ENCODE measurements at places on chromosomes 1 and 21.

- H3K27me3 ChIP-seq, result no peaks in the 10 kb centered on the region
- no peak overlapping the region for H3K4me3 ChIP-seq
- DNase-seq, result no peak
These were observed 87.7 kb downstream of the MAN1C1 start for GRCh38 chr1:25704267-25704691.

GRCh38 chr1:178716111-178716510 lies 8.9 kb upstream of the RALGPS2 start:
- H3K4me1 ChIP-seq, result no peaks in the 10 kb centered on the region
- no peak for DNase-seq
- H3K4me3 ChIP-seq, result no peak overlapping the region
- H3K27me3 ChIP-seq, result no peaks in the 10 kb centered on the region
- no peak overlapping the region for H3K27ac ChIP-seq
- no peaks in the 10 kb centered on the region for H3K36me3 ChIP-seq

- H3K27ac ChIP-seq, result no peak overlapping the region
- H3K4me3 ChIP-seq, result no peak overlapping the region
- H3K4me1 ChIP-seq, result no peaks in the 10 kb centered on the region
- no peaks in the 10 kb centered on the region for H3K27me3 ChIP-seq
These were observed 36.7 kb downstream of the AJAP1 start for GRCh38 chr1:4690951-4691675.

DNA sequence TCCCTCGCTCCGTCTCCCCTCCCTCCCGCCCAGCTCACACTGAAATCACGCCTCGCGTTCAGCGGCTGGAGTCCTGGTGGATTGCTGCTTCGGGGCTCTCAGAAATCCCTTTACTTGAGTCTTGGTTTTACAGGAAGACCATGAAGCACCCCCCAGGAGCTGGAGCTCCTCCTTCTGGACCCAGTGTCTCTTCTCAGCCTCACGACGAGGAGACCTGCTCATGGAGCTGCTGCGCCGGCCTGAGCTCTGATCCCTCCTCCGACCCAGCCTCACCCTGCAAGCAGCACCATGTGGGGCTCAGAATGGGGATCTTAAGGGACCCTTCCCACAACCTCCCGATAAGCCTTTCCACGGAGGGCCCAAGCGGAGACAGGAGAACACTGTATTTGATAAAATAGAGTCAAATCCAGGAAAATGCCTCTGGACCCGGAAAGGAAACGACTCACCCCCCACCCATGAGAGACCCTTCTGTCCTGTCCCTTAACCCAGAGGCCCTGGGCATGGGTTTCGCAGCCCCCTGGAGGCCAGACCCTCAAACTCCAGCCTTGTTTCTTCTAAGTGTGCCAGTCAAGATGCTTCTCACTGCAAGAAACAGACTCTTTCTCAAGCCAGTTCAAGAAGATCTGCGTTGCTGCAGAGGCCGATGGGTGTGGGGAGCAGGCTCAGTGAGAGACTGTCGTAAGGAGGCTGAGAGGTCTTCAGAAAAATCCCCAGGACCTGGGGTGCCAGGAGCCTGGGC lies 26.1 kb downstream of the PDE9A start:
- no peak overlapping the region for H3K4me3 ChIP-seq
- peaks cover under 1% of the 10 kb centered on the region for H3K4me1 ChIP-seq
- no peaks in the 10 kb centered on the region for H3K36me3 ChIP-seq
- no peaks in the 10 kb centered on the region for H3K27me3 ChIP-seq
- H3K27ac ChIP-seq, result no peak overlapping the region
- DNase-seq, result no peak

GRCh38 chr21:17085707-17086106 lies 427.1 kb upstream of the CXADR start:
- H3K27me3 ChIP-seq, result no peaks in the 10 kb centered on the region
- no peak overlapping the region for H3K4me3 ChIP-seq
- H3K4me1 ChIP-seq, result no peaks in the 10 kb centered on the region

- no peak for DNase-seq
- H3K4me1 ChIP-seq, result no peaks in the 10 kb centered on the region
- H3K27ac ChIP-seq, result no peak overlapping the region
- H3K36me3 ChIP-seq, result no peaks in the 10 kb centered on the region
- no peaks in the 10 kb centered on the region for H3K27me3 ChIP-seq
These were observed 207.5 kb upstream of the SAMSN1 start for GRCh38 chr21:14753466-14754258.
